ENCODE measurements at places on chromosomes 7 and 10.
A peak's percentile ranks its signal among the peaks of the same experiment; 100 is the strongest.

GRCh38 chr10:130190737-130191115 is 54.5 kb downstream of the GLRX3 start:
- no peak for DNase-seq

GRCh38 chr7:94289071-94289470 is 105.6 kb upstream of the COL1A2 start:
- DNase-seq, result peak; percentile 62

- no peak for DNase-seq
Observed at GRCh38 chr7:20310963-20311742, 19.5 kb upstream of the ITGB8 start.

DNA sequence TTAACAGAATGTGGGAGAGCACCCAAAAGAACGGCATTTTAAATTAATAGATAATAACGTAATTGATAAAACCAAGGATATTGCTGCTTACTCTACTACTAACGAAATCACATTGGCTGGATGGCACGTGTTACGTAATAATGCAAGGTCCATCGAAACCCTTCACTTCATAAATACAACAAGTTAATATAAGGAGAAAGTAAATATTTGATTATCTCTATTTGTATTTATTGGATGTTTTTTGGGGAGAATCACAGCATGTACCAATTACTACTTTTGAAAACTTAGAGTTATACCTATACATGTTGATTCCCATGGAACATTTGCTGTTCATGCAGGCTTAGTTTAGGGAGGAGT is 1.6 kb downstream of the PRKG1 start:
- no peak for DNase-seq

- DNase-seq, result no peak
Observed at GRCh38 chr10:100446130-100446761, 16.6 kb upstream of the WNT8B start.

DNA sequence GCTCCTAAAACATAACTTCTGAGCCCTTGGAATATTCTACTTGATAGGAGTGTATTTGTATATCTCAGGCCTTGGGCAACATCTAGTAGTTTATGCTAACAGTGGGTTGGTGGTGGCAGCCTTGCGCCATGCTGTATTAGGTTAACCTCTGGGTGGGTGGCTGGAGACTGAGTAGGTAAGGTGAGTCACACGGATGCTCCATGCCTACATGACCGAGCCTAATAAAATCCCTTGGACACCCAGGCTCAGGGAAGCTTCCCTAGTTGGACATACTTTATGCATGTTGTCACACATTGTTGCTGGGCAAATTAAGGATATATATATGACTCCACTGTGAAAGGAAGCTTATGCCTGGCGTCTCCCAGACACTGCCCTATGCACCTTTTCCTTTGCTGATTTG is 6.0 kb upstream of the DAGLB start:
- DNase-seq, result peak; percentile 84

DNA sequence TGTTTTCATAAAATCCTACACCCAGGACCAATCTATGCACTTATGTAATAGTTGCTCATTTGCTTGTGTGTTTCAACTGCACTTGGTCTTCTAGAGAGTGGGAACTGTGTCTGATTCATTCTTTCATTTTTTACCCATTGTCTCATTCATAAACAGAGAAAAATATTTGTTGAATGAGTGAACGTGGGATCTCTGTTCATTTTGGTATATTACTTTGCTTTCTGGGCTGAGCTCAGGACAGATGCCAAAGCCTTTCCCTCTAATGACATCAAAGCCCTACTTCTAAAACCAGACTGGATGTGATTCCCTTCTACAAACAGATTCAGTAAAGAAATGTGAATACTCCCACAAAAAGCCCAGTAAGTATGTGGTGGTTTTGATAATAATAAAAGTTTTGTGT is 145.2 kb downstream of the ST7 start:
- DNase-seq, result peak; percentile 86

DNA sequence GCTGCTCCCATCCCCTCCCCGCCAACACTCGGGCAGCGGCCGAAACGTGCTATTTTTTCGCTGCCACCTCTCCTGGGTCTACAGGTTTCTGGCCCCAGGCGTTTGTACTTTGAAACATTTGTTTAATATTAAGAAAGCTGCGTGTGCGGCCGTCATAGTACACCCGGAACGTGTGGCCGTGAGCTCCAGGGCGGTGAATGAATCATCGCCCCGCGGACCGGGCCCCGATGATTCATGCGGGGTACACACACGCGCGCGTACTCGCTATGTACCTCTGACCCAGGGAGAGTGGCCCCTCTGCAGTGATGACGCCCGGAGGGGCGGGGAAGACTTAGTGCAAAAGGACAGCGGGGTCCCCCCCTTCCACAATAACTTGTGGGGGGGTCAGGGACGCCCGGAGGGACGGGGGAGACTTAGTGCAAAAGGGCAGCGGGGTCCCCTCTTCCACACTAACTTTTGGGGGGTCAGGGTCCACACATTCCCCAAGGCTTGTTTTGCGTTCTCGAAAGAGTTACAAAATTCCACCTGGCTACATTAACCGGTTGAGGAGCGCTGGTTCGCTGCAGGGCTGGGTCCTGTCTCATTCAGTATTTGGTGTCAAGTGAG is 56.5 kb upstream of the PCGF5 start:
- DNase-seq, result peak; percentile 86

GRCh38 chr7:137848095-137848494 is 1.3 kb upstream of the DGKI start:
- no peak for DNase-seq

DNA sequence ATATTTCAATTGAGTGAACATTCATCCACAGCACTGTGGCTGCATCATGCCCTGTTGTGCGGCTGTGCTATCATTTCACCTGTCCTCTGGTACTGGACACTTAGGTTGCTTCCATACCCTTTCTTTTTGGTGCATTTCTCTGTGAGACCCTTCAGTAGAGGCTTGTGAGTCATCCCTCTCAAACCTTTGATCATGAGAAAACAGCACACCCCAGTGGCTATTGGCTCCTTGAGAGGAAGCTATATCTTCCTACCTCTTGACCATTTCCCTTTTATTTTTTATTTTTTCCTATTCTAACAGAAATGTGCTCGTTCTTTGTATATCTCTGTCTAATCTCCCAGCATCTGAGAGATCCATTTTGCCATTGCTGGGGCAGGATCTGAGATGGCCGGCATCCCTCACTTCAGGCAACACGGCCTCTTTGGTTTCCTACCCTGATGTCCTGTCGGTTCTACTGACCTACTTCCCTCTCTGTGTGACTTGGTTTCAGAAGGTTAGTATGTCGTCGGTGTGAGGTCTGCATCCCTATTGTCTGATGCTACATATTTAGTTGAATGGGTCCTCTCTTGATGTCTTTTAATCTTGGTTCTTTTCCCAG is 23.8 kb upstream of the PIK3AP1 start:
- no peak for DNase-seq

GRCh38 chr7:16589881-16590280 is 55.7 kb downstream of the ANKMY2 start:
- no peak for DNase-seq

GRCh38 chr10:97072851-97073665 is 112.7 kb downstream of the SLIT1 start:
- peak; percentile 25 for DNase-seq

DNA sequence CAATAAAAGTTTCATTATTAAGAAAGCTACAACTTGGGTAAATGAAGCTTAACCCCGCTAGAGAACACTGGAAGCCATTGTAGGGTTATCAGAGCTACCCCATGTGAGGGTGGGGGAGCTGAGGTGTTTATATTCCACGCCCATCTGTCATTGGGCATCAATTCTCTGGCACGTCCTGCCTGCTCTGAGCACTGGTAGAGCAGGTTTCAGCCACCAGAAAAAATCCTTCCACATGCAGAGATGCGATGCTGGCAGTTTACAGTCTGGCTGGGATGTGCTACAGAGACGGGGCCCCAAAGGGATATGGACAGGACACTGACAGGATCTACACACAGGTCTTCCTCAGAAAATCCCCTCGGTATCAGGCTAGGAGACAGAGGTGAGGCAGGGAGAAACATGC is 15.9 kb upstream of the RAPGEF5 start:
- DNase-seq, result no peak

DNA sequence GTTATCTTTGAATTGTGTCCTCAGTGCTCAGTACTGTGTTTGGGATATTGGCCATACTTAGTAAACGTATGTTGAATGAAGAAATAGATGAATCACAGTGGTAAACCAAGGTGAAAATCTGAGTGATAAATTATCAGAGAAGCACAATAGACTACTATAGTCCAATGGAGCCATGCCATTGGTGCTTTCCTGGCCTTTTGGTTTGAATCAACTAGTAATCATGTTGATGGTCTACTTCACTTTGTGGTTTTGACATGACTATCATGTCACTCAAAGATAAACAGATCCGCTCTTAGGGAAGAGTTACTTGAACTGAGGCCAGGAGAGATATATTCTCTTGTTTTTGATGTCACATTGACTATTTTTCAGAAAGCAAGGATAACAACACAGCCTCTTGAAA is 86.1 kb upstream of the IGFBP3 start:
- DNase-seq, result no peak

DNA sequence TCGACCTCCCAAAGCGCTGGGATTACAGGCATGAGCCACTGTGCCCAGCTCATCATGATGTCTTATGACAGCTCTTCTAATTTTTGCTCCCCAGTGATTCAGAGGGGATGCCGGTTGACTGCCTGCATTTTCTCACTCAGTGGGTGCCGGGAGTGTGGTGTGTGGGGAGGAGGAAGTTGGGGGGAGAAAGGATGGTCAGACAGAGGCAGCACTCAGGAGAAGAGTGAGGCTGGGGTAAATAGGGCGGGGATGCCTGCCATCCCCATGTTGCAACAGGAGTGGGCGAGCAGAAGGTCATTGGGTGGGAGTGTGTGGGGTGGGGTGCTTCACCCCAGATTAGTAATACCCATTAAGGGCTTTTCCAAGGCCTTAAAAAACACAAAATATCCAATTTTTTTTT is 3.5 kb upstream of the CCL24 start:
- DNase-seq, result no peak

DNA sequence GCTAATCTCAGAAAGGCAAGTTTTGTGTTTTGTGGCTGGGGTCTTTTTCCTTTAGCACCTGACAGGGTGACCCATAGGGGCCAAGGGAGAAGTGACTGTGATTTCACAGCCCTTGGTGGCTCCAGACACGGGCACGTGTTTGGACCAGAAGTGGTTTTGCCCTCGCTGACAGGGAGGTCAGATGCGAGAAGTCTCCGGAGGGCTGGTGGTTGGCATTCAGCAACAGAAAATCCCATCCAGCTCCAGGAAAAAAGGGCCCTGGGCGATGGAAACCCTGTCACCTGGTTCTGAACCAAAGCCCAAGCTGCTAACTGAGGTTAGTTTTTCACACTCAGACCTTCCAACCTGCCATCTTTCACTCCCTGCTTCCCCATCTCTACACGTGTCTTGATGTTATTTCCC is 272.9 kb downstream of the TRIL start:
- no peak for DNase-seq

DNA sequence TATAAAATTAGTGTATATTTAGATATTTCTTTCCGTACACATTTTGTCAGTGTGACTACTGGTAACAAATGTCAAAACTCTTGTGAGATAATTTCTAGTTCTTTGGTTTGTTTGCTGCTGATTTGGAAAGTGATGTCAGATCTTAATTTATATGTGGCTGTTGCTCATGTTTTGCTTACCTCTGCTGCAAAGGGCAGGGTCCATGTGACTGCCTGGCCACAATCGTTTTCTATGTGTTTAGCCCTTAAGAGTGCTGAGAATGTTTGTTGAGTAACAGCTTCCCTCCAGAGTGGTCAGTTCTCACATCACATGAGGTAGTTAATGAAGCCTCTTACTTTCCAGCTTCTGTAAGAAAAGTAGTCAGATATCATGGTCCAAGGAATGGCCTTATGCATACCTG is 4.2 kb downstream of the NRBF2 start:
- DNase-seq, result no peak

DNA sequence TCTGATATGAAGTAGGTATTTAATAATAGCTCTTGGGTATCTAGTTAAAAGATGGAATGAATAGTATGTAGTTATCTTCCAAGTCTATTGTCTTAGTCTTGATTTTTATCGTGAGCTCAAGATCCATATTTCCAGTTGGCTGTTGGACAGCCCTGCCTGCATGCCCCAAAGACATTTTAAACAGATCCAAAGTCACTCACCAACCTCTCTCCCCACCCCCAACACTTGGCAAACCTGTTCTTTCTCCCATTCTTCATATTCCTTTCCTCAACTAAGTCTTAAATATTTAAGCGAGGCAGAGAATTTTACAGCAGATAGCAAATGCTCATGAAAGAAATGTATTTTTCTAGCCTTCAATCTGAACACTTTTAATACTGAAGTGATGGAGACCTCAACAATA is 80.7 kb upstream of the PALS2 start:
- DNase-seq, result no peak

DNA sequence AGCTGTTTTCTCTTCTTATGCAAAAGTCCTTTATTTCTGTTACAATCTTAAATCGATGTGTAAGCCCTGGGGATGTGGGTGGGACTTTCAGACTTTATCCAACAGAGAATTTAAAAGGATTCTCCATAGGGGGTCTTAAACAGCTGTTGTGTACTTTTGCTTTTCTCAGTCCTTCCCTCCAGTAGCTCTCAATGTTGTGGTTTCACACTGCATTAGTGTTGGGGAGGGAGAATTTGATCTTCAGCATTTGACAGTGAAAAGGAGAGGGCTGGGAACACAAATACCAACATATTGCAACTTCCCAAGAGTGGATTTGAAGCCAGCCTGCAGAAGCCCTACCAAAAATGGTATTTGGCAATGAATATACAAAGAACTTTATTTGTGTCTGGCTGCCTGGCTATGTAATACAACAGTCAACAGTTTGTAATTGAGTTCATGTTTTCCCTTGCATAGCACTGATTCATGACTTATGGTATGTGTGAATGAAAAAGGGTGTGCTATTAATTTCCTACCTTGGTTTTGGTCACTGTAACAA is 80.1 kb upstream of the CAPZA2 start:
- DNase-seq, result peak; percentile 69

GRCh38 chr7:89775459-89775858 is 378.8 kb upstream of the STEAP1 start:
- no peak for DNase-seq

GRCh38 chr10:31953080-31953479 is 24.4 kb upstream of the ARHGAP12 start:
- no peak for DNase-seq

- no peak for DNase-seq
Observed at GRCh38 chr10:58897708-58898107, 278.7 kb upstream of the PHYHIPL start.

All from skeletal muscle cell (primary cell).